ENCODE measurements at places on chromosomes 2 and 18. TPM values are rescaled to one million over a fixed set of nuclear protein-coding genes. Genes with fewer than 3 reads are reported as not detected.

Gene B4GALT6
- total RNA-seq: 4.2 TPM

Gene FOXI3
- not detected for total RNA-seq

Gene MSTN
- total RNA-seq: 1.3 TPM

DNA sequence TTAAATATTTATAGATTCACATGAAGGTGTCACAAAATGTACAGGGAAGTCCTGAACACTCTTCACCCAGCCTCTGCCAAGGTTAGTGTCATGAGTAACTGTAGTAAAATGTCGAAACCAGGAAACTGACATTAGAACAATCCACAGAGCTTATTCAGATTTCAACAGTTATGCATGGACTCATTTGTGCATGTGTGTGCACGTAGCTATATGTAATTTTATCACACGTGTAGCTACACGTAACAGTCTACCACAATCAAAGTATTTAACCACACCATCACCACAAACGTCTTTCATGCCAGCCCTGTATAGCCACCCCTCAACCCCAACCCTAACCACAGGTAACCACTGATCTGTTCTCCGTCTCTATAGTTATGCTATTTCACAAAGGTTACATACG, 211.7 kb upstream of the REV1 start:
- DNase-seq: no peak

GRCh38 chr2:105103481-105103880, 65.6 kb downstream of the MRPS9 start:
- DNase-seq: no peak

DNA sequence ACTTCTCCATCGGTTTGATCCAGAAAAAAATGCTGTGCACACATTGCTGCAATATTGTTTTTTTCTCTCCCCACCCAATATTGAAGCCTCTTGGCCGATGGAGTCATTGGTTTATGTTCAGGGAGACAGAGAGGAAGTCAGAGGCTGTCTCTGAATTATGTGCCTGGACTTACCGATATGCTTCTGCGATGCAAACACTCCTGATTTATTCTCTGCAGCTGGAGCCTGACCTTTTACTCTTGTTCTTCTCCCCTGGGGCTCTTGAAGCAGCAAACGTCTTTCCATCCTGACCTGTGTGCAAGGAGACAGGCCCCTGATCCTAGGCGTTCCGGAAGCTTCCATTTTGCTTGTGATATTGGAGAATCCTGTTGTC, 99.6 kb downstream of the PTGR3 start:
- DNase-seq: peak; percentile 22

GRCh38 chr2:167749660-167750059, 497.7 kb downstream of the STK39 start:
- DNase-seq: no peak

GRCh38 chr18:66196805-66197204, 407.1 kb downstream of the CDH19 start:
- DNase-seq: no peak

DNA sequence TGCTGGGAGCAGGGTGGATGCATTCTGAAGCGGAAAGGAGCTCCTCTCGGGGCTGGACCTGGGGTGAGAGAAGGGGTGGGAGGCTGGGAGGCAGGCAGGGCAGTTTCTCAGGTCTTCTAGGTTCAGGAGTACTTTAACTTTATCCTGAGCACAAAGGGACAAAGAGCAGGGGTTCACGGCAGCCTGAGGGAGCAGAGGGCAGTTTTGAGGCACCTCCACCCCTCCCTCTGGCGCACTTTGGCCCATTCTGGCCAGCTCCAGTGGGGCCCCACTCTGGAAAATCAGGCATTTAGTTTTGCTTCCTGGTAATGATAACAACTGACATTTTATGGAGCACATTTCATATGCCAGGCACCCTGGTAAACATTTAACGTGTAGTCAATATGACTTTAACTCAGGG, 14.3 kb downstream of the B3GNT7 start:
- DNase-seq: no peak
